ENCODE measurements at places on chromosomes 4 and X.

DNA sequence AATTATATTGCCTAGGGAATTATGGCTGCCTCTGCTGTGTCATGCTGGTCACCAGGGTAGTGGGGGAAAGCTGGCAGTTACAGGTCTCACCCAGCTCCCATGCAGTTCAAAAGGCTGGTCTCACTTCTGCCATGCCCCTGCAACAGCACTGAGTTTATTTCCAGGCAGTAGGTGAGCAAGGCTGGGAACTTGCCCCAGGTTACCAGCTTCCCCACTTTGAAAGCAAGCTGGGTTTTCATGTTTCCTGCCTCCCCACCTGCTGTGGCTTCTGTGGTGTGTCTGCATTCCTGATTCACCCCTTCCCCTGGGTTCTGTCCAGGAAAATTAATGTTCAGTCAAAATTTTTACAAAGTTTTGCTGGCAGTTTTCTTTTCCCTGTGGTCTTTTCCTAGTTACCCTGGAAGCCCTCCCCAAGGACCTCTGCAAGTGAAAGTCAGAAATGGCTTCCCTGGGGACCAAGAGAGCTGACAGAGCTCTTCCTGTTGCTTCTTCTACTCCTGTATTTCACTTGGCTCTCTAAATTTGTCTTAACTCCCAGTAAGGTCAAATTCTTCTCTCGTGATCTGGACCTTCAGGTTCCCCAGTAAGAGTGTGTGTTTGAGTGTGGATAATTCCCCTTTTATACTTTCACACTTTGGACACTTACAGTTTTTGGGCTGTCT lies 58.5 kb upstream of the AGTR2 start:
- no peak for DNase-seq

DNA sequence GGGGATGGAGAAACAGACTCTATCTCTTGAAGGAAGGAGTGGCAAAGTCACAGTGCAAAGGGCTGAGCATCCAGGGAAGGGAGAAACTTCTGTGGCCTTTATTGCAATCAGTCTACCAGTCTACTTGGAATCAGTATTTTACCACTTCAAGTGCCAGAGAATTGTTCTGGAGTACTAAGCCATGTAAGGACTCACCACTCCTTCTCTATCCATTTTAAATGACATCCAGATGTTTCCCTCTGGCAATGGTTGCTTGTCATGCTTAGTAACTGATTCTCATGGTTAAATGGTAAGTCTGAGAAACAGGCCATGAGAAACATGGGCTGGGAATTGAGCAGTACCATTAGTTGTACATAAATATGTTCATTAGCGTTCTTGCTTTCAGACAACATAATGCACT lies 21.1 kb upstream of the SMIM10 start:
- no peak for DNase-seq

GRCh38 chrX:36961590-36961989 lies 46.6 kb upstream of the FAM47C start:
- no peak for DNase-seq

- DNase-seq: no peak
Observed at GRCh38 chrX:118126286-118126685, 9.7 kb upstream of the KLHL13 start.

DNA sequence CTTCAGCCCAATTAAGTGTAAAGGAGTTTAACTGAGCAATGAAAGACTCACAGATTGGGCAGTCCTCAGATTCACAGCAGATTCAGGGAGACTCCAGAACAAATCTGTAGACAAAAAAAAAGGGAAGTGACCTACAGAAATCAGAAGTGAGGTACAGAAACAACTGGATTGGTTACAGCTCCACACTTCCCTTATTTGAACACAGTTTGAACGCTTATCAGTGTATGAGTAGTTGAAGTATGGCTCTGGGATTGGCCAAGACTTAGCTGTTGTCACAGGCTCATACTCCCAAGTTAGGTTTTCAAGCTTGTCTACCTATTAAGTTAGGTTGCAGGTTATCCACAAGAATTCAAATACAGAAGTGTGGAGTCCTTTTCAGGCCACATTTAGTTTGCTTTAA lies 112.4 kb upstream of the ELOVL6 start:
- no peak for DNase-seq

DNA sequence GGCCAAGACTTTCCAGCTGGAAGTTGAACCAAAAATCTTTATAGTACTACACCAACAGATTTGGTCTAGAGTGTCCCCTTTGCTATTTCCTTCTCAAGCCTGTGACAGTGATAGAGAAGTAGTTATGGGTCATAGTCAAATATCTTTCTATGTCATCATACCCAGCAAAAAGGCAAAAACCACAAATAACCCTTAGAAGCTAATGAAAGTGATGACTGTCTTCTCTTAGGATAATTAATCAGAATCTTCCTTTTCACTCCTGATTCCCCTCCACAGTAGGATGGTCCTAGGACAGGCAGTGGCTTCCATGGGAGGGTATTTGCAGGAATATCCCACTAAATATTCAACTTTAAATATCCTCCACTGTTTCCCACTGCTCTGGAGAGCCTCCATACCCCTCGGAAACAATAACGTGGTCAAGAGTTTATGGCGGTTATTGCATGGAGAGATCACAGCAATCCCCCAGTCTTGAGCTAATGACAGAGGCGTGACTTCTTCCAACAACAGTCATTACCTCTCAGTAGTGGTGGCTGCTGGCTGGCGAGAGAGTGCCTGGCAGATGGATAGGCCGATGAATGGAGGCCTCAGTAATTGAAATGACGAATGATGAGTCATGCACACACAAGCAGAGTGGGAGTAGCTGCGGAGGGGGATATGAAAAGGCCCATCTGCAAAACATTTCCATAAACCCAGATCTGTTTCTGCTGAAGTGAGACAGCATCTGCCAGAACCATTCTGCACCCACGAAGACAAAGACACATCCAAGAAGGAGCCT lies 154.9 kb downstream of the STK32B start:
- no peak for DNase-seq

DNA sequence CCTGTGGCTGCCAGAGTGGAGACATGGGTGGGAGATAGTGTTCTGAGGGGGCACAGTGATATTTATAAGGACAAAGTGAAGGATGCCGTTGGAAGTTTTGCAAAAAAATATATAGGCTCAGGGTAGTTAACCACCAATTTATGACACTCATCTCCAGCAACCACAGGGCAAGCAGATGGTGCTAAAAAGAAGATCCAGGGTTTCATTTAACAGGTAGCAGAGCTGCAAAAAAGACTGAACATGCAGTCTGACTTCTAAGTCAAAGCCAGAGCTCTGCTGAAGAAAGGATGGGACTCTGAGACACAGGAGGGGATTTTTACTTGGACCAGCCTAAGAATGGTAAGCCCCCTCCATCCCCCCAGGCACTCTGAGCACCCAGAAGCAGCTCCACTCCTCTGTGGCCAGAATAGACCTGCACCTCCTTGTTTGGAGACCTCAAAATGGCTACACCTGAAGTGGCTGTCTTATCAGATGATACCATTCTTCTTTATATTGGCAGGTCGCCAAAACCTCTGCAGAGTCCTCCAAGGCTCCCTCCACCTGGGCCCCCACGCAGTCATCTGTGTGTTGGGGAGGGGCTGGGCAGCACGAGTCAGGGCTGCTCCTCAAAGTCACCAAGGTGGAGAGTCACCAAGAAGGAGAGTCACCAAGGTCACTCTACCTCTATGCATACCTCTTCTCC lies 161.4 kb upstream of the FAM9B start:
- no peak for DNase-seq

DNA sequence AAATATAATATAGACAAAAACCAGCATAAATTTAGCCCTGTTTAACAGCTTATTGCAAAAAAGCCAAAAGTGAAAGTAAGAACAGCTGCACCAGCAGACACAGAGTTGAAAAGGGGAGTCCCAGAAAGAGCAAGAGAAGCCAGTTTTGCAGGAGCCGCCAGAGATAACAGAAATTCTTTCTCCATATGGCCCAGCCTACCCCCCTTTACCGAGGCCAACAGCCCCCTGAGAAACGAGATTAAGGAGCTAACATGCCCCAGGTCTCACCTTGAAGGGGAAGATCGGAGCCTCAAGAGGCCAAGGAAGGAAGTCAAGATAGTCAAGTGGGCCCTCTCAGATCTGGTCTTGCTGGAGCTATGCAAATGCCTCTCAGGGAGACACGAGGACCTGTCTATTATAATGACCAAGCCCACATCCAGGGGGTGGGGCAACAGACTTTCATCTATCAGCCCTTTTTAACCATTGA lies 4.8 kb downstream of the ACOX3 start:
- DNase-seq: peak; percentile 14
